Stimulated activated CD4-positive, alpha-beta T cell treated with anti-CD3 and anti-CD28 coated beads, Interleukin-4, amount 100 ng/mL, for 1 hour (primary cell): ENCODE measurements at places on chromosomes 2 and 18.

- DNase-seq = no peak
These were observed 70.1 kb downstream of the QPCT start for GRCh38 chr2:37414470-37414949.

- no peak for DNase-seq
These were observed 26.2 kb downstream of the GPATCH11 start for GRCh38 chr2:37110306-37111212.

DNA sequence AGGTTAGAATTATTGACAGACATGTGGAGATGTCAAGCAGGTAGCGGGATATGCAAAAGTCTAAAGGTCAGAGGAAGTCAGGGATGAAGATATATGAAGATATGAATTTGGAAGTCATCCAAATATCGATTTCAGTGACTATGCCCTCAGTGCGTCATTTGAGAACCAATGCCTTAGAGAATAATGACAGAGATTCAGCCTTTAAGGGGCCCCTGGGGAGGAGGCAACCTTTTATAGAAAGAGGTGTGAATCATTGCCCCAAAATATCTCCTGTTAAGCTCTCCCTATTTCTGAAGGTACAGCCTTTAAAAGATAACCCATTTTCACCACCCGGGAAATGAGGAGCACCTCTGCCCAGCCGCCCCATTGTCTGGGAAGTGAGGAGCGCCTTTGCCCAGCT lies 223.4 kb downstream of the NCKAP5 start:
- DNase-seq = no peak

GRCh38 chr2:176092270-176093144 lies at the start of gene HOXD13:
Gene HOXD13, plus strand, starts transcription at chr2:176092721. Its CDS starts 170 bp downstream, at chr2:176092891.
- DNase-seq = no peak
